ENCODE measurements at places on chromosomes 6 and 20.

DNA sequence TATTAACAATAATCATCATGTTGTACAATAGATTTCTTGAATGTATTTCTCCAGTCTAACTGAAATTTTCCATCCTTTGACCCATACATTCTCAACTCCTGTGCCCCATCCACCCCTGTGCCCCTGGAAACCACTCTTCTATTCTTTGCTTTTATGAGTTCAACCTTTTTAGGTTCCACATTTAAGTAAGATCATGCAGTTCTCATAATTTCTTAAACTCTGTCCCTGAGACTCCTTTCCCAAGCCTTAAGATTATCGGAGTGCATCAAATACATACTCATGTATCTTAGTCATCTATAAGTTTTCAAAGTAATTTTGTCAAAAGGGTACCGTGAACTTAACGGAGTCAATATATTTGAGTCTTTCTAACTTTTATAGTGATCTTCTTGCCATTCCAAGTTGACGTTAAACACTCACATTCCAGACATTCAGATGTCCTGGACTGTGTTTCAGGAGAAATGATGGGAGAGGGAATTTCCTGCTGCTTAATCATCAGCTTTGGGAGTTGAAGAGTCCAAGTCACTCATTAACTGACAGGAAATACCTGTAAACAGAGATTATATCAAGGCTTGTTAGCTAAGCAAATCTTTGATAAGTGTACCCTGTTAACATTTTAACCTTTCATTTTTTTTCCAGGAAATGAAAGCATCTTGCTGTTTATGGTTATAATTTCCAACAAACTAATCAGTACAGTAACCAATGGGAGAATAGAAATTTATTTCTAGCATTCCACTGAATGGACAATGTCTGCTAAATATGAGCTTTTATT lies 73.3 kb downstream of the ADGRG6 start:
- DNase-seq = no peak

DNA sequence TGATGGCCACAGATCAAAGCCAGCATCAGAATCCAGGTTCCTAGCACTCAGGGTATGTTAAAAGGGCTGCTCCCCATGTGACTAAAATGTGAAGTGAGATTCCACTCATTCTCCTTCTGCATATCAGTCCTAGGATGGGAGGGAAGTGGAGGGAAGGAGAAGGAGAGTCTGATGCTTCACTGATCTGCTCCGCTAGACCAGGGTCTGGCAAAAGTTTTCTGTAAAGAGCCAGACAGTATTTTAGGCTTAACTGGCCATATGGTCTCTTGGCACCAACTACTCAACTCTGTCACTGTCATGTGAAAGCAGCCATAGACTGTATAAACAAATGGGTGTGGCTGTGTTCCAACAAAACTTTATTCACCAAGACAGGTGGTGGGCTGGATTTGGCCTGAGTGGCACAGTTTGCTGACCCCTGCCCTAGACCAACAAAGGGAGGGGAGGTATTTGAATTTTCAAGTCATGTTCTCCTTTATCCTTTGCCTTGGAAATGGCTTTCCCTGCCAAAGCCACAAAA lies 22.6 kb downstream of the GHRH start:
- DNase-seq = no peak

- DNase-seq = no peak
These were observed 19.3 kb downstream of the MAVS start for GRCh38 chr20:3865887-3866407.

DNA sequence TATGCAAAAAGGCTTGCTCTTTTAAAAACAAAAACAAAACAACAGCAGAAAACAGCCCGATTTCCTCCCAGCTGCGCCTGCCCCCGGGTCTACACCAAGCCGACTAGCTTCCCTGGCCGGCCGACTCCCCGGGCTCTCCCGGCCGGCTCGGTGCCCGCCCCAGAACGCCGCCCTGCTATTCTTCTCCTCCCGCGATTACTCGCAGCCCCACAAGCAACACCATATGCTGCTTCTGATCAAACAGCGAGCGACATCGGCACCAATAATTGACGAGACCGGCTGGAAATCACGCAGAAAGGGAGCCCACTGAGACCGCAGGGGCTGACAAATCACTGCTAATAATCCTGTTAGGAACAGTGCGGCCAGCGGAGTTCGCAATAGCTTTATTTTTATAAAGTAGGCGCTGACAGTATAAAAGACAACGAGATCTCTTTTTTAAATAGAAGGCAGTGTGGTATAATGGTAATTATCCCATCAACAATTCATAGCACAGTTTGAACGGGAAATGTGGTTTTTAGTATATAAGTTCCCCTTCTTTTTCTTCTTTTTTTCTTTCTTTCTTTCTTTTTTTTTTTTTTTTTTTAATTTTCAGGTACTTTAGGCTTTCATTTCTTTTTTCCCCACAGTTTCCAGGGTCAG lies 3.3 kb downstream of the SIM1 start:
- no peak for DNase-seq

DNA sequence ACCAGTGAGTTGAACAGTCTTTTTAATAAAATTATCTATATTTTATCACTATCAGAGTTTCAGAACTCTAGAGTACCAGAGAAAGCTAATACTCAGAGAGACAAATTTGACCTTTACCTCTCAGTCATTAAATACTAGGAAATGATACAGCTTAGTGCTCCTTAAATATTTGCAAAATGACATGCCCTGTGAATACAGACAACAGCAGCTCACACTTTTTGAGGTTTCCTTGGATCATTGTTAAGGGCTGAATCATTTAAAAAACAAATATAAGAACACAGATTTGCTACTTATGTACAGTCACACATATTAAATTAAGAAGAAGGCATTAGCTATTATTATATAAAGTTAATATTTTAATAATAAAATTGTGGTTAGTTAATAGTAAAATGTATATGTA lies 1158.7 kb upstream of the EYS start:
- DNase-seq = no peak

- DNase-seq = no peak
These were observed 47.1 kb downstream of the DST start for GRCh38 chr6:56595490-56596122.

DNA sequence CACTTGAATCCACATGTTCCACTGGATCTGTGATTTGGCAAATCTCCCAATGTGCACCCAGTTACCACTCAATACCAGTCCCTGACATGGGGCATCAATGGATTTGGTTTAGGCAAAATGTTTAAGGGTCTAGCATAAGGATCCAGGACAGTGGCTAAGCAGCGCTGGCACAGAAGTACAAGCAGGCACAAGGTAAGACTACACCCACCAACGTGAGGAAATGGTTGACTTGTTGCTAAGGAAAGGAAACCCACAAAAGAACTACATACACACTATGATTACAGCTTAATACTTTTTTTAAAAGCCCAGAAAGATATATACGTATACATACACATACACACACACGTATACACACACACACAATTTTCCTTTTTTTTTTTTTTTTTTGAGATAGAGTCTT lies 79.0 kb downstream of the DNAAF9 start:
- no peak for DNase-seq

GRCh38 chr6:18829272-18829870 lies 442.2 kb downstream of the RNF144B start:
- no peak for DNase-seq

DNA sequence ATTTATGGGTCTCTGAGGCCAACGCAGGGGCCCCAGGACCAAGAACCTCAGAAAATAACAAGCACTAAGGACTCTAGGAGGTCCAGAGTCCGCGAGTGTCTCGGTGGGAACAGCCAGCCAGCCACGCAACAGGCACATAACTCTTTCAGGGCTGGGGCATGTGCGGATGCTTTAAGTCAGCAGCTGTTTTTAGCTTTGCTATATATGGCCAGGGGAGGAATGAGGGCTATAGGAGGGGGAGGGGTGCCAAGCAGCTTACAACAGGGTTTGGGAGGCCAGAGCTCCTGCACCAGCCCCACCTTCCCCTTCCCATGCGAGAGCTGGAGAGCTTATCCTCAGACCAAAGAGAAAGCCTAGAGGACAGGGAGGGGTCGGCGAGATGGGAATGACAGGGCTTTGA lies 6.2 kb downstream of the JPH2 start:
- no peak for DNase-seq

DNA sequence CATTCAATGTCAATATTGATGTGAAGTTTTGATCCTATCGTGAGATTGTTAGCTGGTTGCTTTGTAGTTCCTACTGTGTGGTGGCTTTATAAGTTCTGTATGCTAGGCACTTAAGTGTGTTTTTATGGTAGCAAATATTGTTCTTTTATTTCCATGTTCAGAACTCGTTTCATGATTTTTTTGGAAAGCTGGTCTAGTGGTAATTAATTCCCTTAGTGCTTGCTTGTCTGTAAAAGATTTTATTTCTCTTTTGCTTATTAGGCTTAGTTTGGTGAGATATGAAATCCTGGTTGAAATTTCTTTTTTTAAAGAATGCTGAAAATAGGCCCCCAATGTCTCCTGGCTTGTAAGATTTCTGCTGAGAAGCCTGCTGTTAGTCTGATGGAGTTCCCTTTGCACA lies 27.8 kb upstream of the PLCB1 start:
- DNase-seq = no peak

- no peak for DNase-seq
These were observed 100.6 kb downstream of the KCNB1 start for GRCh38 chr20:49381558-49382493.

DNA sequence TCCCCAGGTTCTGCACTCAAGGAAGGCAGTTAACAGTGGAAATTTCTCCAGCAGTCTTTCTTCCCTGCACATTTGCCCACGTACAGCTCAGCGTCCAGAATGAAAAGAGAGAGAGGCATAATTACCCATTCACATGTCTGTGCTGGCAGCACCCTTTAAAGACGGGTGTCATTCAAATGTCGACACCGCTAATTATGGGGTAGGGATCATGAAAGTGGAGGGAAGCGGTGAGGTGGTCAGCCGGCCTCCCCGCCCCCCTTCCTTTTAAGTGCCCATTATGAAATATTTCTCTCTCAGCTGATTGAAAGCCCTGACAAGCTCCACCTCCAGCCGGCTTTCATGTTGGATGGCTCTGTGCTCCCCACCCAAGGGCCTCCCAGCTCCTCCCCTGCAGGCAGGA lies 246.1 kb downstream of the BMP7 start:
- no peak for DNase-seq

- DNase-seq = no peak
These were observed 44.8 kb upstream of the SLC17A4 start for GRCh38 chr6:25709761-25710160.

- DNase-seq = no peak
These were observed 182.3 kb upstream of the RAB32 start for GRCh38 chr6:146361128-146361924.

GRCh38 chr6:100453701-100454521 lies 10.8 kb downstream of the SIM1 start:
- DNase-seq = no peak

- no peak for DNase-seq
These were observed 184.3 kb downstream of the EDN1 start for GRCh38 chr6:12474167-12475140.

GRCh38 chr6:124522335-124522734 lies 439.9 kb upstream of the RNF217 start:
- no peak for DNase-seq

GRCh38 chr20:47490795-47491194 lies 10.9 kb upstream of the NCOA3 start:
- no peak for DNase-seq

DNA sequence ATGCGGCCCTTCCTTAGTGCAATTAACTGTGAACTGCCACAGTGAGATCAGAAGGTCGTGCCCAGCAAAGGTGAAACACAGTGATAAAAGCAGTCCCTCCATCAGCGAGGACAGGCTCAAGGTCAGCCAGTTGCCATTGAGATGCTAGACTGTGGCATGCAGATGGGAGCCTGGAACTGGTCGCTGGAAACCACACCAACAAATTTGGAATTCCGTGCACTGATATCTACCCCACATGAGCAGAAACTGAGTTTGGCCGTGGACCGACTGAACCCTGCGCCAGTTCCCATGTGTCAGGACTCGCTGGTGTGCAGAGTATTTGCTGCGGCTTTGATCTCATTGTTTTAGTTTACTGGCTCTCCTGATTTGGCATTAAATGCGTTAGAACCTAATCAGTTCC lies 125.6 kb upstream of the QKI start:
- no peak for DNase-seq

DNA sequence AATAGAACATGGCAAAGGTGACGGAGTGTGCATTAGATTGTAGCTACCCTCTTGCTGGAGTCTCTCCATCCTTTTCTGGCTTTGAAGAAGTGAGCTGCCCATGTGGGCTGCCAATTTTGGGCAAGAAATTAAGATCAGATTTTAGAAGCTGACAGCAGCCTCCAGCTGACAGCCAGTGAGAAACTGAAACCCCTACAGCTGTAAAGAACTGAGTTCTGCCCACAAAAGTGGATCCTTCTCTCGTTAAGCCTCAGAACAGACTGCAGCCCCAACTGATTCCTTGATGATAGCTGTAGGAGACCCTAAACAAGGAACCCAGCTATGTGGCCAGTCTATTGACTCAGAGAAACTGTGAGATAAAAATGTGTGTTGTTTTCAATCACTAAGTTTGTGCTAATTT lies 134.1 kb downstream of the CD109 start:
- no peak for DNase-seq

- DNase-seq = no peak
These were observed 326.1 kb upstream of the PREP start for GRCh38 chr6:105728995-105729394.

DNA sequence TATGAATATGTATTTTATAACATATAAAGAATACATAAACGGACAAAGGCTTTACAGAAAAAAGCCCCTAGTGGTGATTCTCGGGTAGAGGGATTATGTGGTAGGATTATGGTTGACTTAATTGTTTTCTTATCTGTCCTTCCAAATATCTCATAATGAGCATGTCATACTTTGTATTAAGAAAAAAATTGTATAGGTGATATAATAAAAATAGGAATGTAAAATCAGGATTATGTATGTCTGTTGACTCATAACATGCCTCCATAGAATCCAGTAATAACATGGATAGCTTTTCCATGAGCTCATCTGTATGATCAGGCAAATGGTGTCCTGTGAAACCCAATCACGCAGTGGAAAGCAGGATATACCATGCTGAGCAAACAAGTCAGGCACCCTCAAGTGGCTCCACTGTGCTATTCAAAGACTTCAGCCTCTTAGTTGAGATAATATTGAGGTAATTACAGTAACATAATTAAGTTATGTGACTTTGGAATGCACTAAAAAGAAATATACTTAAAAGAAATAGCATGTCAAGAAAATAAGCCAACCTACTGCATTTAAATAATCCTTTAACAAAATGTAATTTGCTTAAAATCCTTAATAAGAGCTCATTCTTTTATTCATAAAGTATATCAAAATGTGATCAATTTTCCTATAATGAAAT lies 39.6 kb upstream of the PRELID3B start:
- no peak for DNase-seq

DNA sequence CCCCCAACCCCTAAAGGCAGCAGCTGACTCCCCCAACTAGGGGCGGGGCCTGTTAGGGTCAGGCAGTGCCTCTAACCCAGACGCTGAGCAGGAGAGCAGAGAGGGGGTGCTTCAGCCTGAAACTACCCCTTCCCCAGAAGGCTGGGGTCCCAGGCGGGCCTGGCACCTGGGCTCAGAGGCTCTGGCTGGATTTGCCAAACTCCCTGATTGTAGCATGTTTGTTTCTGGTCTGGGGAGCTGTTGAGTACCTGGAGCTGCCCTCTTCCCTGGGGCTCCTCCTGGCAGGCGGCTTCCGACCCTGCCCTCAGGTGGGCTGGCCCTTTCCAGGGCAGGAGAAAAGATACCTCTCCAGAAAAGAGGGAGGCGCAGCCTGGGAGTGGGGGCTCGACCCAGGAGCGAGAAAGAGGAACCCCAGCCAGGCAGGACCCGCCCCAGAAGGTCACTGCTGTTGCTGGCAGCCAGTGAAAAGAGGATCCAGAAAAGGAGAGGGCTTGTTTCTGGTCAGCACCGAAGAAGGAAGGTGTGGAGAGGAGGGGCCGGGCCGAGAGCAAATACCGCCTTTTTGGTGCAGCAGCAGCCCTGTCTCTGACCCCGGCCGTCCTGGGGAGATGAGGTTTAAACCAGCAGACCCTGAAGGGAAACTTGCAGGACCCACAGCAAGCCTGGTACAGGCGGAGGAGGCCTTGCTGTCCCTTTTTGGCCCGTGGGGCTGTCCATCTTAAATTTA lies 810 bp upstream of the ABHD16B start:
- DNase-seq = no peak

Data from omental fat pad (tissue), 4 donors.